Suprapubic skin (tissue), 4 donors: ENCODE measurements at places on chromosomes 4 and X.

DNA sequence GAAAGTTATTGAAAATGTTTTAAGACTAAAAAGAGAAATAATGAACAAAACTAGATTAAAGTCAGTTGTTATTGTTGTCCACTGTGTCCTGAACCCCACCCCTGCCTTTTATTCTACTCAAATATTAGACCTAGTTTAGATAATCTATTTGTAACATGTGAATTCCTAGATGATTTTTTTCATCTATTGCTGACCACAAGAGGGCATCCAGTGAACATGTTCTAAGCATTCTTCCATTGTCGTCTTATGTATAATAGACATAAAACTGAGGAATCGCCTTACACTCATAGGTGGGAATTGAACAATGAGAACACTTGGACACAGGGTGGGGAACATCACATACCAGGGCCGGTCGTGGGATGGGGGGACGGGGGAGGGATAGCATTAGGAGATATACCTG lies 36.4 kb upstream of the HPRT1 start:
- no peak for DNase-seq

DNA sequence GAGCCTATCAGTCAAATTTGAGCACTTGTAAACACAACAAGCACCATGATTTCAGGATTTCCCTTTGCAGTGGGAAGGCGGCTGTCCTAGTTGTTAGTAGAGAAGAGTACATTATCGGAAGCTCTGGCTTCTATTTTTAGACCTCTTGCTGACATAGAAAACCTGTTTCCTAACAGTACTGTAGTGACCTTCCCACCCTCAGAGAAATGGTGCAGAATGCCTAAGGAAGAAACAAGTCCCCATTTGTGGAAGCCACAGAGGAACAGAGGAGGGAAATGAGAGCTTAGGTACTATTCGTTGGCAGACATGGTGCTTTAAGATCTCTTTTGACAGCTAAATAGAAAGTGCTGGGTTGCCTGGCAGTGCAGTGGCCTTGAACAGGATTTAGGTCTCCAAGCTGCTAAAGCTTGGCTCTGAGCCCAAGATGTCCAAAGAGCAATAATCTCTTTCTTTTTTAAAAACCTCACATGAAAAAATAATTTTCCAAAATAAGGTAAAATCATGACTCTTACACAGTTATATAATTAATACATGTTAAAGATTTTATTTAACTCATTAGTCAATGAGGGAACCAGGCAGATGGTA lies 24.9 kb downstream of the GLRA2 start:
- DNase-seq = no peak

DNA sequence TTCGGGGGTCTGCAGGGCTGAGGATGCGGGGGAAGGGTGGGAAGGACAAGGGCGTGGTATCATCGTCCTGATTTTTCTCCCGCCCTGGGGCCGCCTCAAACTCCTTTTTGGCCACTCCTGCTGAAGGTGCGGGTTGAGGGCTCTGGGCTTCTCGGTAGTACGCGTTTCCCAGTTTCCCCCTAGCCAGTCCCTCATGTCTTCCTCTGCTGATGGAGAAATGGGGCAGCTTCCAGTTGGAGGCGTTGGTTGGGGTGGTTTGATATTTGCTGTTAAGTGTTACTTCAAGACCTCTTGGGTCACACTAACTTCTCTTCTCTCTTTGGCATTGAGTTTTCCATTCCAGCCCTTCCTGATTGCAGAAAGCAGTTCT lies 482 bp downstream of the GSTCD start:
- DNase-seq = peak; percentile 66

DNA sequence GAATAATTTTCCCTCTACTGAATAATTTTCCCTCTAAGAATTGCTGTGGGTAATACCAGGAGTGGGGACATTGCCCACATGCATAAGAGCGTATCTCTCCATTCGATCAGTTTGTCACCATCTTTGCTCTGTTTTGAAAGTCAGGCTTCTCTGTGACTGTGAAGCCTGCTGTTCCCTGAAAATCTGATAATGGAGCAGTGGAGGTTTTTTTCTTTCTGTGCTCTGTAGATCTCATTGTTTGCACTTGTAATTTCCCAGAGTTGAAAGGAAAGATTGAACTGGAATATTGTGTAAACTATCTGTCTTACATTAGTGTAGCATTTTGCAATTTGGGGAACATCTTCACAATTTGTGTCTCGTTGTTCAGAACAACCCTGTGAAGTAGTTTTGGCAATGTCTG lies 4.3 kb downstream of the ZXDB start:
- DNase-seq = no peak

GRCh38 chr4:42150653-42151567 lies 1.5 kb downstream of the BEND4 start:
- DNase-seq = no peak

DNA sequence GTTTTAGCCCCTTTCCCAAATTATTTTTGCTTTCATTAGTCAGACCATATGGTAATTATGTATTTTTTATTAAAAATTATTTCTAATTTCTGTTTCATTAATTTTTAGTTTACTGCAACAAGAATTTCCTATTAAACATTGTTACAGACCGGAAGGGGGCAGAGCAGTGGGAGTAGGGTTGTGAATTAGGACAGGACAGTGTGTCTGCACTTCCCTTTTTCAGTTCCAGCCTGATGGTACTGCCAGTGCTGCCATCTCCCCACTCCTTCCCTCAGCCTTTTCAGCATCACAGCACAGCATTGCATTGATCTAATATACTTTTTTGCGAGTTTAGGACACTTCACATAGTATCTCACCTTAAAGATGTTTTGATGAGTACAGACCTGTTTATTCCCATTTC lies 76.5 kb downstream of the STIM2 start:
- DNase-seq = no peak

DNA sequence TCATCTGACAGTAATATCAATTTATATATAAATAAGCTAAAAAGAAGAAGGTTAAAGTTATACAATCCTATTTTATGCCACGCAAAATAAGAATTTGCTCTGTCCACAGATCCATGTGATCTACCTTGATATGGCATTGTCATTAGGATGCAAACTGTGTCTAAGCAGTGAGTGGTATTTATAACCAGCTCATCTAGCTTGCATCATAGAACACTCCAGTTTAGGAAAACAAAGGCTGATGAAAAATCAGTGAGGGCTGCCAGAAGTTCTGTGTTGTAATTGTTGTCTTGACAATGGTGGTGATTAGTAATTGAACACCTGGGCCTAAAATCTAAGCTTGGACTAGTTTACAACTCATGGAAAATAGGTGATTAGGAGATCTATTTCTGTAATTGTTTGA lies 111.0 kb downstream of the CPE start:
- DNase-seq = no peak
